Stimulated activated CD4-positive, alpha-beta T cell treated with anti-CD3 and anti-CD28 coated beads, Interleukin-12 subunit alpha, Interleukin-12 subunit beta, amount 100 ng/mL, for 48 hours (primary cell): ENCODE measurements at places on chromosomes 7 and 10.

GRCh38 chr10:35336921-35337823 is 863 bp downstream of the CCNY start:
- DNase-seq, result no peak

- DNase-seq, result no peak
Measured at GRCh38 chr10:75263806-75264205, 28.0 kb upstream of the COMTD1 start.

DNA sequence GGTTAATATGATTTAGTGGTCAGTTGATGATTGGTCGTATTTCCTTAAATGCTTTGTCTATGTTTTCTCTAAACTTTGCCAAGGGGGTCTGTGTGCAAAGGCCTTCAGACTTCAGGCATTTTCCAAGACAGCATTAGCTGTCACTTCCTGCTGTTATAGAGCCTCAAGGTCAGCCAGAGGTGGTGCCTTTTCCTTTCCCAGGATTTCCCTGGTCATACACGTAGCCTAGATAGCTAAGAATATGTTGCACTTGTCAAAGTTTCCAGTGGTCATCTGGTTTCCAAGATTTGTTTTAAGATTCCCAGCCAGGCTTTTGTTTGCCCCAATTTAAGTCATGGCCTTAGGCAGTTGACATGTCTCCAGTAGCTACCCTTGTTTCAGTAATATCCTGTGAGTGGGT is 133.2 kb upstream of the IGFBP3 start:
- no peak for DNase-seq

- no peak for DNase-seq
Measured at GRCh38 chr7:14000247-14000646, 10.8 kb upstream of the ETV1 start.

- DNase-seq, result no peak
Measured at GRCh38 chr10:100349087-100349486, 2.1 kb downstream of the SCD start.

DNA sequence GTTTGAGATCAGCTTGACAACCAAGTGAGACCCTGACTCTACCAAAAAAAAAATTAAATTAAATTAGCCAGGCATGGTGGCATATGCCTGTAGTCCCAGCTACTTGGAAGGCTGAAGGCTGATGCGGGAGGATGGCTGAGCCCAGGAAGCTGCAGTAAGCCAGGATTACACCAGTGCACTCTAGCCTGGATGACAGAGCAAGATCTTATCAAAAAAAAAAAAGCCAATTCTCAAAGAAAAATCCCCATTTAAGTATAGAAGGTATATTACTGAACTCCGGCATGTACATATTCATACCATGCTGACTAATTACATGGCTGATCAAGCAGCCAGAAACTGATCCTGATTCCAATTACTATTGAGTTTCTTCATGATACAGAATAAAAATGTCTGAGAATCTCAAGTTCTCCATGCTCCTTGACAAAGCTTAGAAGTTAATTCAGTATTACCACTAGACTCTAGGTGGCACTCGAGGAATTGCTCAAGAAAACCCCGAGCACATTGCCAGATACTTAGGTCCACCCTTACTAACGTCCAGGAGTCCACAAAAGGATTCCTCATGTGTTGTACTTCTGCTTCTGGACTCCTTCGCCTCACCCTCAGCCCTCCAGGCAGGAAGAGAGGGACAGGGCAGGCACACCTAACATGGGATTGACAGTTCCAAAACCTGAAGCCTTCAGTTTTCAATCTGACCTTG is 148.9 kb downstream of the PARD3 start:
- no peak for DNase-seq

DNA sequence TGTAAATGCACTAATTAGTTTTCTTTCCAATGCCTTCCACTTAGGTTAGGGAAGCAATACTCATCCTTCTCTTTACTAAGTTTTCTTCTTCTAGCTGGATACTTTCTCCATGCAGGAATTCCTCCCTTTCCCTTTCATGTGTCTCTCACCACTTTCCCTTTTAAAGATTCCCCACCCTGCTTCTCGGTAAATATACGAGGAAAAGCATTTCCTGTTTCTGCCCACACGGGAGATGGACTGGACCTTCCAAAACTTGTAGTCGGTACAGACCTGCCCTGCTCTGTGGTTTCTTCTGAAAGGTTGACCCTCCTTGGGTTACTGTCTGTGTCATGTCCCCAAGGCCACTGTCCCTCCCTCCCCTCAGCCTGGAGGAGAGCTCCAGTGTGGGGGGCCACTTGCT is 58.9 kb upstream of the LYZL2 start:
- no peak for DNase-seq

DNA sequence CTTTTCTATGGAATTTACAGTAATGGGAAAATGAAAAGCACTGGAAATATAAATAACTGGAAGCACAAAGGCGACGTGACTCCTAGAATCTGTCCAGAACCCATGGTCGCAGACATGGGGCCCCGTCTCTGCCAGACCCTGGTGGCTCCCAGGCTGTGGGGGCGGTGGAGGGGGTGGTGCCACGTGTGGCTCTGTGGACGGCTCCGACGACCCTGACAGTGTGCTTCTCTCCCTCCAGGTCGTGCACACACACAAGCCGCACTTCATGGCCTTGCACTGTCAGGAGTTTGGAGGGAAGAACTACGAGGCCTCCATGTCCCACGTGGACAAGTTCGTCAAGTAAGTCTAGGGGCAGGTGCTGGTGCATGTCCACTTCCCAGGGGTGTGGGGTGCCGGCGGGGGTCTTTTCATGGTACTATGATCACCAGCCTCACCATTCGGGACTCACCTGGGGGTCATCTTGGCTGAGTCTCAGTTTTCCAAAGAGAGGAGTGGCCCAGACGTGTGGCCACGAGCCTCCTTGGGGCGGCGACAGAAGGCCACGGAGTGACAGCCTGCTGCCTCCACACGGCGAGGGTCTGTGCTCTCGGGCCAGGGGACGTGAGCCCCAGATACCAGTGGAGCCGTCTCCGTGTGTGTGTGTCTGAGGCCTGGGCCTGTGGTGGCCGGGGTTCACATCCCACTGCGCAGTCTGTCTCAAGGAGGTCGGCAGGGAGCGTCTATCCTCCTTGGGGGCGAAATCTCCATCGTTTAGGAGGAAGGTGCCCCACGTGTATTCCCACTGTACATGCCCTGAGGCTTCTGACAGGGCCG is 108.2 kb downstream of the INPP5A start:
- no peak for DNase-seq

- no peak for DNase-seq
Measured at GRCh38 chr10:57141708-57142107, 780.6 kb upstream of the ZWINT start.

GRCh38 chr7:159103382-159104187 is 41.1 kb downstream of the VIPR2 start:
- no peak for DNase-seq

- no peak for DNase-seq
Measured at GRCh38 chr7:98668255-98668654, 51.2 kb downstream of the NPTX2 start.

- DNase-seq, result peak; percentile 80
Measured at GRCh38 chr10:104291439-104291951, 22.5 kb downstream of the GSTO2 start.

GRCh38 chr7:28570970-28571288 is 158.6 kb downstream of the CREB5 start:
- no peak for DNase-seq

GRCh38 chr7:43977525-43977924 is 20.2 kb upstream of the SPDYE1 start:
- no peak for DNase-seq

DNA sequence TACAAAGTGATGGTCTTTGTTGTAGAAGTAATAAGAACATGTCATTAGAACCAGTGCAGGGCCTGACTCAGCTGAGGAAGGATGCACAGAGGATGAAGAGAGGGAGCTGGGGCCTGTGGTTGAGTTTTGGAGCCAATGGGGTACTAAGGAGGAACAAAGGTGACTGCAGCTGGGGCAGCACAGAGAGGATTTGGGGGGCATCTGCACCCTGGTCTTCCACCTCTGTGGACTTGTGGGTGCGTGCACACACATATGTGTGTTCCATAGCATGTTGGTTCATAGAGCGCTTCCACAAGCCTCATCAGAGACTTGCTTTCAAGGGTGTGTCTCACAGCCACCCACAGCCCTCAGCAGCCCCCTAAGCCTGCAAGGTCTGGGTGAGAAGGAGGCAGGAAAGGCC is 650.3 kb upstream of the MGMT start:
- no peak for DNase-seq

DNA sequence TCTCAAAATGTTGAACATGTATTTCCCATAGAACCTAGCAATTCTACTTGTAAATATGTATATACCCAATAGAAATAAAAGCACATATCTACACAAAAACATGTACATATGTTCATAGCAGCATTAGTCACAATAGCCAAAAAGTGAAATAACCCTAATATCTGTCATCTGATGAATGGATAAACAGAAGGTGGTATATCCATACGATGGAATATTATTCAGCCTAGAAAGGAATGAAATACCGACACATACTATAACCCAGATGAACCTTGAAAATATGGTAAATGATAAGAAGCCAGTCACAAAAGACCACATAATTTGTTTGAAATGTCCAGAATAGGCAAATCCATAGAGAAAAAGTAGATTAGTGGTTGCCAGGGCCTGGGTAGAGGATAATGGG is 87.9 kb downstream of the MCU start:
- DNase-seq, result no peak

- DNase-seq, result no peak
Measured at GRCh38 chr7:43509906-43510305, 73.0 kb upstream of the STK17A start.

GRCh38 chr7:44377134-44377463 is 51.7 kb upstream of the CAMK2B start:
- DNase-seq, result no peak

DNA sequence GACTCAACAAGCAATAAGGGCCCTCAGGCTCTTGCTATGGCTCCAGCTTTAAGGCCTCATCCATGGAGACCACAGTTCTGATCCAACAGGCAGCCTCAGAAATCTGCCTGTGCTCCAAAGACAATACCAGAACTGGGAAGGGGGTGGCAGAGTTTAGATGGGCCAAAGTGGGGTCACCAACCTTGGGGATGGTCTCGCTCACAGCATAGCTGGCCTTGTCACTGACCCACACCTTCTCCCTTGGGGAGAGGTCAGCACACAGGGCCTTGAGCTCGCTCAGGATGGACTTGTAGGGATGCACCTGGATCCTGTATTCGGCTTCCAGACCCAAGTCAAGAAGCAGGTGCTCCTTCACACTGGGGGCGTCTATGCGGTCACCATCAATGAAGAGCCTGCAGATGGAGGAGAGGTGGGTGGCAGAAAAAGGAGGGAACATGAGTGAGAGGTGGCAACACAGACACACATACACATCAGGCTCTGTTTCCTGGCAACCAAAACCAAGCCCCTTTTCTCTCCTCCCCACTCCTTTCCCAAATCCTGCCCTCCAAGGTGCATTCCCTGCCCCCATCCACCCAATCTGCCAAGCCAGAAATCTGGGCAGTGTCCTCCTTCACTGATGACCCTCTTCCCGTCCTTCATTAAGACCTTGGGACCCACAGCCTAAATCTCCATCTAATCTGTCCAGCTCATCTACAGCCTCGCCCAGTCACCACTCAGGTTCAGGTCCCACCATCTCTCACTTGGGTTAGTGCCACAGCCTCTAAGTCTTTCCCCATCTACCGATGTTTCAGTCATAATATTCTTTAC is 40.9 kb downstream of the XPNPEP1 start:
- no peak for DNase-seq

DNA sequence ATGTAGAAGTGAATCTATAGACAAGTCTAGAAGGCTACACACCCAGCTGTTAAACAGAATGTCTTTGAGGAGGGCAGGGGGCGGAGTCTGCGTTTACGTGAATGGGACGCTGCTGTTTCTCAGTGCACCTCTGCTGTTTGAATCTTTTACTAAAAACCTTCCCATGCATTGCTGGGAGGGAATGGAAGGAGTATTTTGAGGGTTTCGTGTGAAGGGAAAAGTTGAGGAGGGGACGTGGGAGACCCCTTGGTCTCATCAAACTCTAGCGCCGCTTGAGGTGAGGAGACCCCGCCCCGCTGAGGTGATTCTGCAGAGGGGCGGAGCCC is 492 bp upstream of the VCL start:
- DNase-seq, result no peak

GRCh38 chr7:152859781-152860191 is 100.2 kb downstream of the ACTR3B start:
- no peak for DNase-seq

GRCh38 chr7:69932034-69932628 is 333.9 kb downstream of the AUTS2 start:
- no peak for DNase-seq

DNA sequence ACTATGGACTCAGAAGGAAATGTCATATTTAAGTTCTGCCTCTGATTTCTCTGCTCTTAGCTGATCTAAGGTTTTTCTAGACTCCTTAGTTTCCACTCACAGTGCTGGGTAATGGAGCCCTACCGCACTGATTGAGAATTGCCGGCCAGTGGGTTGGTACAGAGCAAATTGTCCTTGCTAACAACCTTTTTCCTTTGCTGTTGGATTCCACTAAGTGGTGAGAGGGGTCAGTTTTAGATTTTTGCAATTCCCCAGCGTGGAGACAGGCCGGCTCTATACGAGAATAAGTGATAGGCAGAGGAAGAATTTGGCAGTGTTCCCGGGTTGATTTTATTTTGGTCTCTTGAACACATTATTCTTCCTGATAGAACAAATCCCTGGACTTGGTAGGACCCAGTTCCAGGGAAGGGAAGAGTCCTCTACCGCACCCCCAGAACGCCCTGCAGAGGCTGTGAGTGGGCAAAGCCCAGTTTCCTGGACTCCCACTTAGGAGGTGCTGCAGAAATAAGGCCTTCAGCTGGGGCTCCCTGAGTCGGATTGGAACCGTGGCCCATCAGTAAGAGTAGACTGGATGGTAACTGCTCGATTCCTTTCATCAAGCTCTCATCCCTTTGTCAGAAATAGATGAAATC is 3.0 kb upstream of the NRP1 start:
- DNase-seq, result no peak
